ENCODE measurements at places on chromosomes 6 and 20.

- no peak for DNase-seq
Observed at GRCh38 chr6:136927292-136927691, 5.2 kb downstream of the SLC35D3 start.

- no peak for DNase-seq
Observed at GRCh38 chr20:17189976-17190695, 36.7 kb upstream of the PCSK2 start.

- DNase-seq: no peak
Observed at GRCh38 chr20:9831032-9831431, 7.8 kb downstream of the PAK5 start.

GRCh38 chr20:17749978-17750721 is 50.4 kb downstream of the BANF2 start:
- DNase-seq: no peak

DNA sequence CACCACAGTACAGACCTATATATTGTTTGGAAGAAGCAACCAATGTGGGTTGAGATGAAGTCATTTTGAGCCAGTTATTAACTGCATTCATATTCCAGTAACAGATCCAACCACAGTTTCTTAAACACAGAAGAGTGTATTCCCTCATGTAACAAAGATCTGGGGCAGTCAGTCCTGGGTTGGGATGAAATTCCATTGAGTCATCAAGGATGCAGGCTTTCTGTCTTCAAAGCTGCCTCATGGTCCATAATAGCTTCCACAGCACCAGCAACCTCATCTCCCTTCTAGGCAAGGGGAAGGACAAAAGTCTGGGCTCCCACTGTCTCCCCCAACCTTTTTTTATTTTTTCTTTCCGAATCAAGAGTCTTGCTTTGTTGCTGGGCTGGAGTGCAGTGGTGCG is 2.9 kb upstream of the SOD2 start:
- DNase-seq: no peak

- DNase-seq: no peak
Observed at GRCh38 chr6:17439243-17439993, 46.0 kb downstream of the CAP2 start.

DNA sequence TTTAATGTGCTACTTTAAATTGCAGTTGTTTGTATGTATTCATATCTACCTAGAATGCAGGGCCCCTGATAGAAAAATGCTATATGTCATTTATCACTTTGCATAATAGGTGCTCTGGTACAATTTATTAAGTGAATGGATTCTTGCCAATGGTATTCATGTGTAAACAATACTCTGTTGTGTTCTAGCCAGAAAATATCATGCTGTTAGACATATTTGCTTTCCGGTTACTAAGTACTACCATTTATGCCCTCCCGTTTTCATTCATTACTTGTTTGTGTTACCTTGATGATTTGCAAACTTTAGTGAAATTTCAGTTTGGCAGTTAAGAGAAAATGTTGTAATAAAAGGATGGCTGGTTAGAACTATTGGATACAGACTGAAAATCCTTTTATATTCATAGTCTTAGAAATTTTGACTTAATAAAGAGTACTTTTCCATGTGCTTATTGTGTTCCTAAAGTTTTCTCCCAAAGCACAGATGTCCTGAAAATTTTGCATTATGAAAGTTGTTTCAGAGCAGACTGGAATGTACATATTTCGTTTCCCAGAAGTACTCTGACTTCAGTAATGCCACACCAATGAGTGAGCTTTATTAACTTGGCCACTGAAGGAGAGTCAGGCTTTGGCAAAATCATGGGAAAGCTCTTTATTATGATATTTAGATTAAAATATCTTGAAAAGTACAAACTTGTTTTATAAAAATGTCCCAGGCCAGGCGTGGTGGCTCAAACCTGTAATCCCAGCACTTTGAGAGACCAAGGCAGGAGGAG is 31.5 kb downstream of the RPF2 start:
- no peak for DNase-seq

GRCh38 chr20:62458275-62459251 is 17.2 kb downstream of the GATA5 start:
- DNase-seq: no peak

DNA sequence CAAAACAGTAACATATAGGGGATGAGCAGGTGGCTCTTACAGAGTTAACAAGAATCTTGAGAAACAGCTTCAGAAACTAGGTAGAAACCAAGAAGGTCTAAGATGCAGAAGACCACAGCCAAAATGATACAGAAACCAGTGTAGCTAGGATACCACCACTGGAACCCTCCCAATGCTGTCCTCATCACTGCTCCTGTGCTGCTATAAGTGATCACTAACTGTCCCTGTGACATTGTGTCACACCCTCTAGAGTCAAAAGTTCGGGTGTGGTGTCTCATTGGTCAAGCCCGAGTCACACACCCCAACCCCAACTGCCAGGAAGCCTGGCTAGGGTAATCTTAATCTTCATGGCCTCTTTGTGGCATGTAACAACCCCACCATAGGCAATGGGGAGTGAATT is 153.1 kb downstream of the RCAN2 start:
- DNase-seq: no peak

- no peak for DNase-seq
Observed at GRCh38 chr6:137602313-137603197, 108.4 kb upstream of the OLIG3 start.

- peak; percentile 47 for DNase-seq
Observed at GRCh38 chr6:166957087-166957804, 896 bp upstream of the RNASET2 start.

- no peak for DNase-seq
Observed at GRCh38 chr6:167485186-167485978, 160.5 kb downstream of the TTLL2 start.

GRCh38 chr6:16785496-16785895 is 24.2 kb upstream of the ATXN1 start:
- DNase-seq: no peak

- DNase-seq: no peak
Observed at GRCh38 chr6:159919011-159919511, 28.3 kb downstream of the MAS1 start.

GRCh38 chr6:90466154-90466940 is 120.5 kb downstream of the MAP3K7 start:
- DNase-seq: peak; percentile 29

- no peak for DNase-seq
Observed at GRCh38 chr20:48777821-48778220, 50.0 kb downstream of the PREX1 start.

- no peak for DNase-seq
Observed at GRCh38 chr20:48131581-48131980, 346.3 kb upstream of the SULF2 start.

DNA sequence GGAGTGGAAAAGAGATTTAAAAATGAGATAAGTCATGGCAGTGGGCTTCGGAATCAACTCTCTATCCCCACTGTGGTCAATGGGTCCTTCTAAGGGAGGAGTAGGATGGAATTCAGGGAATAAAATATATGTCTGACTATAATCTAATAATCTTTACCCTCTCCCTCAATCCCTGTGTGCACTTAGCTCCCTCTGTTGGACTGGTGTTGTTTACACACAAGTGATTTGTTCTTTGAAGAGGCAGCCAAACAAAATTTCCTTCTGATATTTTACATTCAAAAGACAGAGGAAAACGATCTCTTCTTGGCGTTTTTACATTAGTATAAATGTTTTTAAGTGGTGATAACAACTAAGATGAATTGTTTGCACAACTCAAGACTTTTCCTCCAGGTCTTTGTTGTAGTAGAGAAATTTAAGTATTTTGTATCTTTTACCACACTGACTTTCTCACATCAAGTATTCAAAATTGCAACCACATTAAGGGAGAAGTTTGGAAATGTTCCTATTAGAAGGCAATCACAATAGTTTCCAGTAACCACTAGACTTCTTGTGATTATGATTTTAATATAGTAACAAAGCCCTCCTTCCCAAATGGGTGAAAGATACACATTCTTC is 317.8 kb downstream of the CENPW start:
- DNase-seq: no peak

DNA sequence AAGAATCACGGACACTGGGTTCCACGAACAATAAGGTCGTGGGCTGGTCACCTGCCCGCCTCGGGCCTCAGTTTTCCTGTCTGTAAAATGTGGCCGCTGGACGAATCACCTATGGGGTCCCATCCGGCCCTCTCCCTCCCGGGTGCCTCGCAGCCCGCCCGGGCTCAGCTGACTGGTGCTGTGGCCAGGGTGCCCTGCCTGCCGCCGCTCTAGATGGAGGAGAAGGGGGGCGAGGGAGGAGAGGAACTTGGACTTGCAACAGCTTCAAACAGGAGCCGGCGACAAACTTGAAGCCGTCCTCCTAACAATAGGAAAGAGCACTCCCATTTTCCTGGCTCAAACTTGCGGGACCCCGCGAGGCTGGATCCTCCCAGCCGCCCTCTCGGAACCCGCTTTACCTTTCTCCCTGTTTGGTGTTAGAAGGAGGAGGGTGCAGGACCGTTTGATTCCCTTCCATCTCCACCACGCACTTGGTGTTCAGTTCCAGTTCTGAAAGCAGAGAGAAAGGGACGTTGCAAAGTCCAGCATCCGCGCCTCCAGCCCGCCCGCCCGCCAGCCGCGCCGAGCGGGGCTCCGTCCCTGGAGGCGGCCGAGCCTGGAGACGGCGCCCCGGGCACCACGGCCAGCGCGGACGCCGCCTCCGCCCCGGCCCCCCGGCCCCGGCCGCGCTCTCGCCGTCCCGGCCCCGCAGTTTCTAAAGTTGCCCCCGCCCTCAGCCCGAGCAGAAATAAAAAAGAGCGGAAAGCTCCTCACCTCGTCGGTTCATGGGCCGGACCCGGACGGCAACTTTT is 584 bp downstream of the KIF13A start:
- DNase-seq: no peak

DNA sequence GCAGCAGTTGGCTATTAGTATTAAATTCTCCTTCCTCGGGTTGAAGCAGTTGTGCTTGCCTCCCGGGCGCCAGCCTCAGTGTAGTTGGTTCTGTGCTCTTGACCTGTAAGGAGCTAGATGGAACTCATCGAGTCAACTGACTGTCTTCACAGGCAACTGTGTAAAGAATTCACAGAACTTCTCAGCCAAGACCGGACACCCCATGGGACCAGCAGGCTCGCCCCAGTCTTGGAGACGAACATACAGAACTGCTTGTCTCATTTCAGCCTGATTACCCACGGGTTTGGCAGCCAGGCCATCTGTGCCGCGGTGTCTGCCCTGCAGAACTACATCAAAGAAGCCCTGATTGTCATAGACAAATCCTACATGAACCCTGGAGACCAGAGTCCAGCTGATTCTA is 8.5 kb downstream of the TFAP2C start:
- DNase-seq: no peak

DNA sequence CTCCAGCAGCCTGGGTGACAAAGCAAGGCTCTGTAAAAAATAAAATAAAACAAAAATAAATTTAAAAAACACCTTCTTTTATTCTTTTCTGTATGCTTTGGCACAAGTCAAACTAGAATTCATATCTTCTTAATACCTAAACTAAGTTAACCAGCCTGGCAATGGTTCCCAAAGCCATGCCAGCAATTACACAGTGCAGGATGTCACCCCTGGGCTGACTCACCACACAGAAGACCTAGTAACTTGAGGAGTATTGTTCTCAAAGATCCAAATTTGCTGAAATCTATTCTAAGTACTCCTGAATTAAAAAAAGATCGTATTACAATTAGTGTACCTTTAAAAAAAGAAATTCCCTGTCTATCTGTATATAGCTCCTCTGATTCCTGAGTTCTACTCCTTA is 162.7 kb upstream of the SGK1 start:
- DNase-seq: no peak

DNA sequence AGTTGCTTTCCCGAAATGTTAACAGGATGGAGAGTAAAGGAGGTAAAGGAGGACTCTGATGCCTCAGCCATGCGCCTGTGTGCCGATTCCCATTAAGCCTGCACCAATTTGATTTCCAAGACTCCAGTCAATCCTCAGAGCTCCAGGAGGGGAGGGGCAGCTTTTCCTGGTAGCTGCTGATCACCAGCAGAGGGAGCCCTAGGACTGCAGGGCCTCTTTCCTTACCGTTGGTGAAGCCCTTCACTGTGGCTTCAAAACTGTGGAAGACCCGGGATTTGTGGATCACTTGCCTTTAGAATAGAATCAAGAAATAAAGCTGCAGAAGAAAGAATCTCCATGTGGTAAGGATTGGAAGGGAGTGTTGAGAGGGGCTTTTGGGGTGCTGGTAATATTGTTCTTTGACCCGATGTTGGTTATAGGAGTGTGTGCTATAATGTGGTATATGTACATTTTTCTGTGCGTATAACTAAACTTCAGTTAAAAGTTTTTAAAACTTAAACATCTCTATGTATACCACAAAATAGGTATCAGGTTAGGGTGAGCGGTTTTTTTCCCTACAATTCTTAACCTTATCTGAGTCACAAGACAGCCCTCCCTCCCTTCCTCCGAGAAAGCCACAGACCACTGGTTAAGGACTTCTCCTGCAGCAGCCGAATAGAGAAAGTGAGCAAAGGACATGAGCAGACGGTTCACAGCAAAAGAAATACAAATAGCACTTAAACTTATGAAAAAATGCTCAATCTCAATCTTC is 6.9 kb upstream of the OSER1 start:
- peak; percentile 73 for DNase-seq

All from CD4-positive, alpha-beta T cell treated with Interleukin-15 for 4 hours (primary cell).